EH (cell line): ENCODE measurements at places on chromosomes 5 and 9.

- DNase-seq = peak; percentile 47
These were observed 69.4 kb upstream of the LHFPL2 start for GRCh38 chr5:78717674-78718584.

GRCh38 chr5:153399595-153399994 is 90.9 kb upstream of the GRIA1 start:
- peak; percentile 25 for DNase-seq

DNA sequence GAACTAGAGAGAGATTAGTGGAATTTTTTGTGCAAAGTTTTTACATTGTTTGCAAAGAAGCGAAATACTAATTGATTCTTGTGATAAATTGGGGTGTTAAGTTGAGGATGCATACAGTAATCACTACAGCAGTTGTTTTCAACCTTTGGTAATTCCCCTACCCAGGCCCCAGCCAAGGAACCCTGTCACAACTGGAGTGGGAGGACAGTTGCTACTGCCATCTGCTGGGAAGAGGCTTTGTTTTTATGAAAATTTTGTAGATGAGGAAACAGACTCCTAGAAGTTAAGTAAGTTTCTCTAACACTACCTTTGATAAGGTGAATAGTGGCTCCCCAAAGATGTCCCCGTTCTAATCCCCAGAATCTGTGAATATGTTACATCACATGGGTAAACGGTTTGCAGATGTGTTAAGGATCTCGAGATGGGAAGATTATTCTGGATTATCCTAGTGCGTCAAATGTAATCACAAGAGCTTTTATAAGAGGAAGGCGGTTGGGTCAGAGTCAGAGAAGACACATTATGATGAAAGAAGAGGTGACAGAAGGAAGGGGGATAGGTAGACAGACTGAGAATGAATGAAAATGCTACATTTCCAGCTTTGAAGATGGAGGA is 34.0 kb upstream of the PPP1R2B start:
- peak; percentile 25 for DNase-seq

DNA sequence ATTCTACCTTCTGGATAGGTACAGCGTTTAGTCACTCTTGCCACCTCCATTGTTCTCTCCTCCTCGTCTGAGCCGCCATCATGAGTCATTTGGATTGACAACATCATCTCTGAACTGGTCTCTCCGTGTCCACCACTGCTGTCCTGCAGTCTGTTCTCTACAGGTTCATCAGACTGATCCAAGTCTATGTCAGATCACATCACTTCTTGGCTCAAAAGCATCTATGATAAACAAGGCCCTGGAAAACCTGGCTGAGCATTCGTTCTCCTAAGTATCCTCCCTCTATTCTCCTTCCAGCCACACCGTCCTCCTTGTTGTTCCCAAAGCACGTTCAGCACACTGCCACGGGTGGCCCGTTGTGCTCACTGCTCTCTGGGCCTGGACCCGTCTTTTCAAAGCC is 50.5 kb downstream of the CTNND2 start:
- DNase-seq = no peak

GRCh38 chr5:127599320-127599719 is 49.6 kb upstream of the CTXN3 start:
- DNase-seq = no peak

DNA sequence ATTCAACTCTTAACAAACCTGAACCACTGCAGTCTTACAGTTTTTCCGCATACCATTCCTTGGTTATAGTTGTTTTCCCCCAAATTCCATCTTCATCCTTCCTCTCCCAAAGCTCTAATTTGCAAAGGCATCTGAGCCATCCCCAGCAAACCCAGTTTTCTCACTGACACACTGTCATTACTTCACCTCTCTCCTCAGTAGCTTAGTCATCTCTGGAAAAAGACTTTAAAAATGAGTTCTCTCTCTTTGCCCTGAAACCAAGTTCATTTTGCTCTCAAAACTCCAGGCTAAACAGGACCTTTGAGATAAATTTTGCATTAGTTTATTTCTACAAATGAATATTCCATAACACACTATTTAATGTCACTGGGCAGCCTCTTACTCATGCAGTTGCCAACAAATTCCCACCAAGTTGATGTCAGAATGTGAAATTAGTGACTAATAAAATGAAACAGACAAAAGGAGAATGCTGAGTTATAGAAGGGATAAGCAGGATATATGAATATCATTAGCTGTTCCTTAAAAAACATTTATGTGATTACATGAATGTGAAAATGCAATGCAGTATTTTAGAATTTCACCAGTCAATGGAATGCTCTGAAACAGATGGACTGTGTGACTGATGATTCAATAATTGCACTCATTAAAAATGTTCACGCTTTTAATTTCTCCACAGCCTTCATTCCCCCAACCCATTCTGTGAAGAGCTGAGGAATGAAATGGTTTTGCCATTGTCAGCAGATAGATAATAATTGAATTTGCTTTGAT is 107.4 kb upstream of the DMAC1 start:
- DNase-seq = no peak

GRCh38 chr5:118295045-118295444 is 693.3 kb downstream of the DTWD2 start:
- DNase-seq = no peak

- DNase-seq = no peak
These were observed 235.6 kb upstream of the C9orf72 start for GRCh38 chr9:27808864-27809263.

GRCh38 chr9:4237748-4238511 is 61.9 kb downstream of the GLIS3 start:
- peak; percentile 35 for DNase-seq

DNA sequence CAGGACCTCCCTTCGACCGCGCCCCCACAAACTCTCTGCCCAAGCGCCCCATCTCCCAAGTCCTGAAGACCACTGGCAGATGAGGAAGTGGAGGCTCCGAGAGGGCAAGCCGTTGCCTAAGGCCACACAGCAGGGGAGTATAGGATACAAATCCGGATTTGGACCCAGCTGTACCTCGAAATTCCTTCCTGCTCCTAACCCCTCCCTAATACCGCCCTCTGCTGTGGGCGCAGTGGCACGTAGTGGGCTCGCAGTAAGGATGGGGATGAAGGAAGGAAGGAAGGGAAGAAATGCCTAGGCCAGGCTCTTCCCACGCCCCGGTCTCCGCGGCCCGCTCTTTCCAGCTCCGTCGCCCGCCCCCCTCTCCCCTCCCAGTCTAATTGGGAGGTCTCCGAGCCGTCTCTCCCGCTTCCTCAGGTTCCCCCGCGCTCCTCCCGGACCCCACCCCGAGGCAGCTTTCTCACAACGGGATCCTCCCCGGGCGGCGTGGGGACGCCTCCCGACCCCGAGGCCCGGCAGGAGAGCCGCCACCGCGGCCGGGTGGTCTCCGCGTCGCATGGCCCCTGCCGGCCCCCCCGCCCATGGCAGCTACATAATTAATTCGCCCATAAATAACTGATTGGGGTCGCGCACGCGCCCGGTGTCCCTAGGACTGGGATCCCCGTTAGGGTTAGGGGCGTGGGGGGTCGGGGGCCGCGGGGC is 138.9 kb downstream of the C9orf50 start:
- peak; percentile 72 for DNase-seq

DNA sequence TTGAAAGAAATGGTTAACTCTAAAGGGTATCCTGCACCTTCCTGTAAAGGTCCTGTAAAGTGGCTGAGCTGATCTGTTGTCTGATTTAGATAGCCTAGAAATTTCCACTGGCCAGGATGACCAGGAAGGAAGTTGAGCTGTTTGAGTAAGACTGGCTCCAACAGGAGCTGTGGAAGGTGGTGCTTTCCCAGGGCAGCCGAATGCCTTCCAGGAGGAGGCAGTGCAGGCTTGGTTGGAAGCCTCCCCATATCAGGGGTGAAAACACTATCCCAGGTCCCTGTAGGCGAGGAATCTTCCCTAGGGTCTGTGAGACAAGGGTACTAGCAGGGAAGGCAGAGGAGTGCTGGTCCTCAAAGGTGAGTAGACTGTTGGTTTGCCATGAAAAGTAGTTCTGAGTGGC is 98.4 kb downstream of the LIX1 start:
- peak; percentile 16 for DNase-seq
